Thoracic aorta endothelial cell (primary cell): ENCODE measurements at places on chromosomes 2 and 18. TPM values are rescaled to one million over a fixed set of nuclear protein-coding genes. Genes with fewer than 3 reads are reported as not detected.

The DHRS9 gene
- 0.29 and 1.3 TPM in 2 replicates for total RNA-seq

The ORC4 gene
- 39.6 and 79.5 TPM in 2 replicates for total RNA-seq

The KRTCAP3 gene
- total RNA-seq, result 0.53 and 0.57 TPM in 2 replicates

The HOXD1 gene
- total RNA-seq, result 15.3 TPM in 1 of 2 replicates, not detected in the other

The EHBP1 gene
- 40.3 and 46.6 TPM in 2 replicates for total RNA-seq

The C2orf66 gene
- total RNA-seq, result 0.22 and 0.40 TPM in 2 replicates

The HDLBP gene
- 645 and 663 TPM in 2 replicates for total RNA-seq

The RAMP1 gene
- total RNA-seq, result not detected in 2 replicates

The SELENOI gene
- total RNA-seq, result 30.3 and 33.1 TPM in 2 replicates

The SNTG2 gene
- total RNA-seq, result not detected in 2 replicates
